ENCODE measurements at places on chromosomes 7 and 10. TPM values are rescaled to one million over a fixed set of nuclear protein-coding genes. Genes with fewer than 3 reads are reported as not detected.
A peak's percentile ranks its signal among the peaks of the same experiment; 100 is the strongest.

The OPN4 gene
- 0.41 TPM for total RNA-seq

The EPO gene
- total RNA-seq, result not detected

The MXI1 gene
- total RNA-seq, result 69.1 TPM

The AEBP1 gene
- 13.6 TPM for total RNA-seq

The JCAD gene
- total RNA-seq, result 25.6 TPM

The IKZF1 gene
- 3.5 TPM for total RNA-seq

DNA sequence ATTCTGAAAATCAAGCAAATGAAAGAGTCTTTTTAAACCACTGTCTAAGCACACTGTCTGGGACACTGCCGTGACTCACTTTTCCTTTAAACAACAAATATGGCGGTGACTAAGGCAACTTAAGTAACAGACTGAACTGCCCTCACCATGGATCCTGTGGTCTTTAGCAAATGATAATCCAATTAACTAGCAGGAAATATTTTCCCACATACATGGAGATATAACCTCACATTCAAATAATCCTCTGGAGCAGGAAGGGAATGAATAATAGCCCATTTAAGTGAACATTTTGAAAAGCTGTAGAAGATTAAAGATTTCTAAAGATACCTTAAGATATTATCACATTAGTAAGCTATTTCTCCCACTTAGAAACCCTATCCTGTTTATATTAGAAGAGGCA, 40.3 kb upstream of the LRRC17 start:
- DNase-seq, result no peak

GRCh38 chr10:122097935-122098334, 109.0 kb downstream of the TACC2 start:
- DNase-seq, result no peak

DNA sequence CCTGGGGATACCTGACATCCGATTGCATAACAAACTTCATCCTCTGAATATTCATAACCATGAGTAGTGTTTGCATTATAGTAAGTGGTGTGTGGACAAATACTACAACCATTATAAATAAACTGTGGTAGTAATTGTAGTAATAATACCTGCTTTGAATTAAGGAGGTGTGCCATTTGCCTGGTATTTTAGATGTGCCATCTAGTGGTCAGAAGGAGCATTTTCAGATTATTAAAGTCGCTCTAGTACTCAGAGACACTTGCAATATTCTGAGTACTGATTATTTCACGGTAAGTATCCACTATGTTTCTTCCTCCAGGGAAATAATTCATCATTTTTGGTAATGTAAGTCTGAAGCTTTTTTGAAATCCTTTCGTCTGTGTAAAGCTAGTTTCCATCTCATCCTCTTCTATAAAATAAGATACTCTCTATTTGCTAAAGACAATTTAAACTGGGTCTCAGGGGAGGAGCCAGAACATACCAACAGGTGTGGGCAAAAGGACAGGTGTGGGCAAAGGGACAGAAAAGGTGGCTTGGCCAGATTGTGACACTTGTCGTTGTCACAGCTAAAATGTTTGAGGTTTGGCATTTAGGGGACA, 115.3 kb upstream of the WDR11 start:
- DNase-seq, result no peak

DNA sequence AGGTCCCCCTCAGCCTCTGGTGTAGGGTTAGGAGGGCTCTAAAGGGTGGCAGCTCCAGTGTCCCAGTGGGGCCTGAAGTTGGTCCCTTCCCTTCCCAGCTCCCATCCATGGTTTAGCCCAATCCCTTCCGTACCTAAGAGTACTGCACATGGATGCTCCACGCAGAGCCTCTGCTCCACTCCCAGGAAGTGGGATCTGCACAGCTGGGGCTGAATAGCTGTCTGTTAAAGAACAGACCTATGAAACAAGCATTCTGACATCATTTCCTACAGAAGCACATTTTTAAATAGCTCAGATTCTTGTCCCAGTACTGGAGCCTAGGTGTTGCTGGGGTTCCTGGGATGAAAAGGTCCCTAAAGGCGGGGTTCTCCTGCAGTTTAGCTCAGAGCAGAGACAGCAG, 135.9 kb downstream of the ZMYND11 start:
- DNase-seq, result no peak

DNA sequence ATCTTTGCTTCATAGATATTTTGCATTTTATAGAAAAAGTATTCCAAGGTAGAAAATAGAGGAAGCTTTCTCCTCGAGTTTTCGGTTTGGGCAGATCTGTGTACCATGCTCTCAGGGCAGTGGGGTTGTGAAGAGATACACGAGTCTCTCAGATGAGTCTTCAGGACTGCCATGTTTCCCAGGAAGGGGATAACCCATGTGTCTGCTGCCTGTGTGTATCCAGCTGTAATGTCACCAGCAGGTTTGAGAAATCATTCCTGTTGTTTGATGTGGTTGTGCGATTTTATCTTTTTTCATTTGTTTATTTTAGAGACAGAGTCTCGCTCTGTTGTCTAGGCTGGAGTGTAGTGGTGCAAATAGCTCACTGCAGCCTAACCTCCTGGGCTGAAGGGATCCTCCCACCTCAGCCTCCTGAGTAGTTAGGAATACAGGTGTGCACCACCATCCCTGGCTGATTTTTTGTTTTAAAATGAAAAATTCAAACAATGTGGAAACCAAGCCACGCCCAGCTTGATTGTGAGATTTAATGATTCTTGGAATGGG, 48.9 kb downstream of the SNX10 start:
- DNase-seq, result no peak

DNA sequence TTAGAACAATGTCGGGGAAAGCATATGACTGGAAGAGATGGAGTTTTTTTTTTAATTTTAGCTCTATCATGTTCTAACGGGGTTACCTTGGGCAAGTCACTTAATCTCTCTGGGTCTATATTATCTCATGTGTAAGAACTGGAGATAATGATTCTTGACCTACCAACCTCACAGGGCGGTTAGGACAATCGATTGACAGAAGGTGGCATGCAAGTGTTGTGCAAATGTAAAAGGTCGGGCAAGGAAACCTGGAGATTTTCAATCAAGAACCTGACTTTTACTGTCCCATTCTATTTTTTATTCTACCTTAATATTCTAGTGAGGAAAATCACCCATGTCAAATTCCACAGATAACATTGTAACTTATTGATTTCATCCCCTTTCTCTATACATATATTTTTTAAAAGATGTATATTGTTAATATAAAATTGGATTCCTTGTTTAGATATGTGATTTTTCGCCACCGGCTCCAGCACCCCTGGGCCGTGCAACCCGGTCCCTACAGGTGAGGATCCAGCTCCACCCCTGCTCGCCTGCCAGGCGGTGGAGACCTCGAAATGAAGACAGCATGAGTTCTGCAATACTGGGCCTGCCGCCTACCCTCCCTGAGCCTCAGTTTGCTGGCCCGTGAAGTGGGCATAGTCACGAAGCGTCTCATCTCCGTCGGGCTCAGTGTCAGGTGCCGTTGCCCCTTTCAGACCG, 497.6 kb upstream of the PHF14 start:
- DNase-seq, result peak; percentile 37

DNA sequence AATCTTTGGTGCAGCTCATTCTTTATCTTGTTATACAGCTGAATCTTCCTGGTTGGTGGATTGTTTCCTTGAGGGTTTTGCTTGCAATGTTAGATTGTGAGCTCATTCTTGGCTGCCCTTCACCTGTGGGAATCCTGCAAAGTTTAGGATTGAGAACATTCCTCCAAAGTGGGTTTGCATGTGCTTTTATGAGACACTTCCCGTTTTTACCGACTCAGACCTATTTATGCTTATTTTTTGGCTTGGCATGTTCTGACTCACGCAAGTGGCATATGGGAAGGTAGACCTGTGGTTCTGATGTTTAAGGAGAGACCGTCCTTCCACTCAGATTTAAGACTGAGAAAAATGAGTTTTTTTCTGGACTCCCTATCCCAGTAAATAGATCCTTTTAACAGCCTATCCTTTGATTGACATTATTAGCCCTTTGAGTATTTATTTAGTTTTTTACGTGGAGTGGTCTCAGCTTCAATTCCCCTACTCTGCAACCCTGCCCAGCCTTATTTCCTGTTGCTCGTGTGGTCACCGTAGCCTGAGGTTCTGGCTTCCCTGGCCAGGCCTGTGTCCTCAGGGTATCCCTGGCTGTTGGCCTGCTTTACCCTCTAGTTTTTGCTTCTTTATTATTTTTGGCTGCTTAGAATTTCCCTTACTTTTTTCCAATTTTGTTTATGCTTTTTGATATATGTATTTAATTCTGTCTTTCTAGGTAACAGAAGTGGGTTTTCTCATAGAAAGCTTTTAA, 13.4 kb upstream of the PRF1 start:
- no peak for DNase-seq

DNA sequence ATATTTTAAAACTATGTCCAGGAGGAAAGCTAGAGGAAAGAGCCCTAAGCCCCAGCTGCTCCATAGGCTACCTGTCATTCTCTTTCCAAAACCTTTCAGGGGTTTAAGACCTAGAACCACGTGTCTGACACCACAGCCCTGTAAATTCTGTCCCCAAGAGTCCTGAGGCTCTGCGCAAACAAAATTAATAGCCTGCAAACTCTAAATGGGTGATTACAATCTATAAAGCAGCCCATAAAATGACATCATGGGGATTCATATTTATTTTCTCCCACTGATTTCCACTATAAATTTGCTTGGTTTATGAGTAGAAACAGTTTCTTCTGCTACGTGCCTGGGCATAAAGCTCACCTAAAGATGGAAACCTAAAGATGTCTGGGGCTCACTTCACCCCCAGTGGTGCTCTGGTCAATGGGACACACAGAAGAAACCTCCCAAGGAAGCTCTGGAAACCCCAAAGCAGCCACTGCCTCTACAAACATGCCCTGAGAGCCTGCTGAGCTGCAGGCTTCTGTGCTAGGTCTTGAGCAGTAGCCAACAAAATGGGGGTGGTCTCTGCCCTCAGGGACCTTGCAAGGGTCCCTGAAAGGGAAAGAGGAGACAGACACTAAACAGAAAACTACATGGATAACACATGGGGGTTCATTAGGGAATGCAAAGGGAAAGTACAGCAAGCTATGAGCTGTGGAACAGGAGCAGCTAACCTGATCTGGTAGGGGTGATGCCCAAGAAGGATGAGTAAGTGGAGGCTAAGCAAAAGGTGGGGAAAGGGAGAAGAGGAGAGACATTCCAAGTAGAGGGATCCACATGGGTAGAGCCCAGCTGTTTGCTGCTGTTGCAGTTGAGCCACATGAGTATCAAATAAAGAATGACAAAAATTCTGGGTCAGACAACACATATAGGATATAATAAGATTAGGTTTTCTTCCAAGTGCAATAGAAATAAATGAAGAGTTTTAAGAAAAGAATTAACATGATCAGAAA, 331.7 kb downstream of the KCNMA1 start:
- no peak for DNase-seq

DNA sequence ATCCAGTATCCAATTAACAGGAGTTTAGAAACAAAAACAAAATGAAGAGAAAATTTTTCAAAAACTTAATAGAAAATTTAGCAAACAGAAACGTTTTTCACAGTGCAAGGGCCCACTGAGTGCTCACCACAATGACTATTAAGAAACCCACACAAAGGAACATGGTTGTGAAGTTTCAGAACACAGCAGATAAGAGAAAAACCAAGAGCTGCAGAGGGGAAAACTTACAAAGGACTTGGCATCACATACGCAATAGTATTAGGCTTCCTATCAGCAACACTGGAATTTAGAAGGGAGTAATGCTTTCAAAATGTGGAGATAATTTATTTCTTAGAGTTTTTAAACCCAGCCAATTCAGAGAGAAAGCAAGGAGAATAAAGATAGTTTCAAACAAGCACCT, 1.7 kb upstream of the C7orf25 start:
- DNase-seq, result no peak

DNA sequence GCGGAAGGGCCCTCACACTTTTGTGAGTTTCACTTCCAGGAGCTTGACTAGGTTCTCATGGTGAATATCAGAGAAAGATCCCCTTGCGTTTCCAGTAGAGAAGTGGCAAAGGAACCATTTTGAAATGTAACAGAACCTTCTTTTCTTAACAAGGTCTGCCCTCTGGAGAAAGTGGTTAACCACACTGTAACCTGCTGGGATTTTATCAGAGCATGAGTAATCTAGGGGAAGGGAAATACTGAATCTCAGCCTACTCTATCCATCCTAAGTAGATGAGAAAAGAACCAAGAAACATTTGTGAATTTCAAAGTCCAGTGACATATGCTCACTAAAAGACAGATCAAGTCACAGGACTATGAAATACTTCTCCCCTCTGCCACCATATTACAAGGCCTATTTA, 235.5 kb downstream of the ZEB1 start:
- DNase-seq, result no peak

DNA sequence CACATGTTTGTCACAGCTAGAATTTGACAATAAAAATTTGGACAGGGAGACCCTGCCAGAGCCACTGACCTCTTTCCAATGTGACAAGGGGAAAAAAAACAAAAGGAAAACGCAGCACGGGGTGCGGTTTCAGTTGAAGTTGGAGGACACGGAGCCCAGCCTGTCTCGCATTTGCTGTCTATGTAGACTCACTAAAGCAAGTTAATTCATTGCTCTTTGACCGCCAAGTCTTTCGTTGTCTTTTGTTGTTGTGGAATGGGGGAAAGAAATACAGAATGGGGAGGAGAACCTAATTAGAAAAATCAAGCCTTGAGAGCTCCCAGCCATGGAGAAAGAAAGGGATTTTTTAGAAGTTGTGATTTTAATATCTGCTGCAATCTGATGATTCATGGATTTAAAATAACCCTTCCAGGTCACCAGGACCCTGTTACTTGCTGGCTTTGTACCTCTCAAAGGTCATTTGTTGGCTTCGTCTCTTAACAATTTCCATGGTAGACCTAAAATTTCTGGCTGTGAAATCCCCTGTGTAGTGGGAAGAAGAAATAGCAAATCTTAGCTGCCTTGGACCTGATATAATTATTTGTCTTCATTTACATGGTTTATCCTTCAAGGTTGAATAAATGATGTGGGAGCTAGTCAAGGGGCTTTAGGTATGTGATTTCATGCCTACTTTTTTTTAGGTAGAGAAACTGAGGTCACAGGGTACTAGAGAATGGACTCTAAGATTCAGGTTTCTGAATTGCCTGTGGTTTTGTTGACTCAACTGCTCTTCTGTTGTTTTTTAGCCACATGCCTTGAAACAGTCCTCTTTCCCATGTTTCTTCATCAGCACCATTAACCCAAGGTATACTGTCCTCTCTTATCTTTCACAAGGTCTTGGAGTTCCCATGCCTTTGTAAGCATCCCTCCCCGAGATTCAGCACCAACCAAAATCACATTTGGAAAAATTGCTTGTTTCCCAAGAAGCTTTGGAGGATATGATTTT, 78.7 kb downstream of the TCF7L2 start:
- DNase-seq, result no peak

DNA sequence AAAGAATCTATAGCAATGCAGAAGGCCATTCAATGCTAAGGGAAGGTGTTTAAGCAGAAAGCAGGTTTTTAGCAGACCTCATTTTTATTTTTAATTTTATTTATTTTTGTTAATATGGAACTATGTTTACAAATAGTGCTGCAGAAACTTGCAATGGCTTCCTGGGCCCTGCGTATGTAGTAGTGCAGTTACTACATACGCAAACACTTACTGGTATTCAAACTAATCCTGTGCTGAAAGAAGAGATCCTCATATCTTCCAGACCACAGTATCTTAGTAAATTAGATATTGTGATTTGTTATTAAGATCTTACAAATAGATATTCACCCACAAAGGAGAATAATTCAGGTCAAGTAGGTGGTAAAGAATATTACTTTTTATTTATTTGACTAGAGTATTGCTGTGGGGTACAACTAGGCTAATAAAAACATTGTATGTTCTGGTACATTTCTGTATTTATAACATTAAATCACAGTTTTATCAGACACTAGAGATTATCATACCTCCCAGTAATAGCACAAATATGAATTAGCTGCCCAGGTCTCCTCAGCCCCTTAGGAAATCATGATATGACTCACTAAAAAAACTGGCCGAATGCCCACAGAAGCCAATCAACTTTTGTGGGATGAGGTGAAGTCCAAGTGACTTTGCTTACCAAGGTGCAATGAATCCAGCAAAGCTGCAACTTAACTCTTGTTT, 57.6 kb downstream of the RNLS start:
- no peak for DNase-seq

Measured in Right ventricle myocardium inferior (tissue), 1 donor.